ENCODE measurements at places on chromosomes 4 and X.

- DNase-seq = no peak
Observed at GRCh38 chrX:1025413-1025812, 187.0 kb downstream of the CRLF2 start.

GRCh38 chrX:9466124-9466495, 1.3 kb downstream of the TBL1X start:
- no peak for DNase-seq

DNA sequence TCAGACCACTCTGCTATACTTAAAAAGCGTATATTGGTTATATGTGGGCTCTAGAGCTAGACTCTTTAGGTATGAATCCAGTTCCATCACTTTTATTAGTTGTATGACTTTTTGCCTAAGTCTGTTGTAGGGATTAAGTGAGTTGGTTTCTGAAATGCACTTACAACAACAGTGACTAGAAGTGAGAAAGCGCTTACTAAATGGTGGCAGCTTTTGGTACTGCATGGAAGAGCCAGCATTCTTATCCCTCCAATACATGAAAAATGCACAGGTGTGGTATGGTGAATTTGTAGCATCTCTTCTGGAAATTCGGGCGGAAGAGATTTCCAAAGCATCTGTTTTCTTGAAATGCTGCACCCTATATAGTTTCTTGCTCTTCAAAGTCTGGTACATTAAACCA, 117.1 kb downstream of the SPANXA1 start:
- no peak for DNase-seq

DNA sequence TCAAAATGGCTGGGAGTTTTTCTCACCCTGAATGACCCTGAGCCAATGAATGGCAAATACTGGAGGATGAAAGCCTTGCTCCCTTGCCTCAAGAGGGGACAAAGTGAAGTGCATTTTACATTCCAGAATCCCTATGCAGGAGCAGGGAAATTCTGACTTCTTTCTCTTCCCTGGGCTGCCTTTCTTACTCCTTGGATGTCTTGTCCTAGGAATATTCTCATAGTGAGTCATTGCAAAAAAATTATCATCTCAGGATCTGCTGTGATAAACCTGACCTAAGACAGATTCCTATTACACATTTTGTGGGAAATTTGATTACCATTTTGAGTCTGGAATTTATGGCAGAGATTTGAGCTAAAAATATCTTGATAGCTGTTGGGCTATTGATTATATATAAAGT, 199.9 kb downstream of the TMA16 start:
- no peak for DNase-seq

DNA sequence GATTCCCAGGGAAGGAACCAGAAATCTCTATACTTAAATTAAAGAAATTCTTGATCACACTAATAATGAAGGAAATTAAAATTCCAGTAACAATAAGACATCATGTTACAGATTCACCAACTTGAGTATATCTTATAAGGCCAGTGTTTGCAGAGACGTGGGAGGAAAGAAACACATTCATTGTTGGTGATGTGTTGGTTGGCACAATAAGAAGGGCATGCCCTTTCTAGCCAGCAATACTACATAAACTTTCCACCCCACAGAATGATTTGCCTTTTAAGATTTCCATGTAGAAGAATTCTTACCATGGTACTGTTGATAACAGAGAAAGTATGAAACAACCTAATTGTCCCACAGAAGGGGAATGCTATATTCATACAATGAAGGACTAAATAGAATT, 581.5 kb downstream of the STIM2 start:
- no peak for DNase-seq

GRCh38 chrX:67619253-67619652, 75.4 kb downstream of the AR start:
- no peak for DNase-seq

DNA sequence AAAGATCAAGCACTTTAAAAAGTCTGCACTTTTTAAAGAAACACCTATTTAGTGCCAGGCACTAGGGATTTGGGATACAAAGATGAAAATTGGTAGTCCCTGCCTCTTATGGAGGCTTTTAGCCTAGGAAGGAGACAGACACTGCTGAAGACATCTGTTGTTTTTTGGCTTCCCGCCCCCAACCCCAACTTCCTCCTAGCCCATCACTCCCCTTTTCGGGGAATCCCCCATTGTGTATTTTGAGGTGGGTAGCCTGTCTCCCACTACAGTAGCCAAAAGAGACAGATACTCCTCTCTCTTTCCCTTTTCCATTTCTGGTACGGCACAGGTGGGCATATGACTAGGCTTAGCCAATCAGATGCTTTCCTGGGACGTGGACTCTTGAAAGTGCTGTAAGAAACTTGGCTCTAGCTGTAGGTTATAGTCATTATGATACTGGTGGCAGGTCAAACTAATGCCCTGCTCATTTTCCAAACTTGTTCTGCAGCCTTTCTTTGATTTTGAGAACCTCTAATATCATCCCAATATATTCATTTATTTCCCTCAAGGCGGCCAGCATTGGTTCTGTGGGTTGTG, 194.6 kb upstream of the RBPJ start:
- no peak for DNase-seq

- DNase-seq = no peak
Observed at GRCh38 chr4:48149827-48150370, 15.8 kb upstream of the TXK start.

DNA sequence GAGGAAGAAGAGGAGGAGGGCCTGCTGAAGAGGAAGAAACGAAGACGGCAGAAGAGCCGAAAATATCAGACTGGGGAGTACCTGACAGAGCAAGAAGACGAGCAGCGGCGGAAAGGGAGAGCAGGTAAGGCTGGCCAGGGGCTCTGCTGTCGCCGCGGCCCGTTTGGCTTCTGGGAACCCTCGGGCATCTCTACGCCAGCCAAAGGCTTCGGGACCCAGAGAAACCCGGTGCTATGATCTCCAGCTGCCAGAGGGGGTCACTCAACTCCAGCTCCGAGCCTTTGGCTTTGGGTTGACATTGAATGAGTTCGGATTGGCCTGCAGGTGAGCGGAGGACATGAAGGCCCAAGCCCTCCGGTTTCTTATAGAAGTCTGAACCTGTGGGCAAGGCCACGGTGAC, 42.8 kb downstream of the BCORL1 start:
- no peak for DNase-seq

- DNase-seq = no peak
Observed at GRCh38 chrX:40262157-40263013, 164.6 kb upstream of the BCOR start.

DNA sequence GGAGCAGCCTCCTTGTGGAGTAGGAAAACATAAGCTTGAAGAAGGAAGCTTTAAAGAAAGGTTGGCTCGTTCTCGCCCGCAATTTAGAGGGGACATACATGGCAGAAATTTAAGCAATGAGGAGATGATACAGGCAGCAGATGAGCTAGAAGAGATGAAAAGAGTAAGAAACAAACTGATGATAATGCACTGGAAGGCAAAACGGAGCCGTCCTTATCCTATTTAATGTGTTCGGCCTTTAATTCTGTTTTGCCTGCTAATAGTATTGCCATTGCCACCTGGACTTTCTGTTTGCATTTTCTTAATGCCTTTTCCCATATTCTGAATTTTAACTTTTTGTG, 1.4 kb downstream of the TCEAL1 start:
- DNase-seq = no peak

GRCh38 chr4:124740501-124740900, 28.0 kb upstream of the ANKRD50 start:
- no peak for DNase-seq

GRCh38 chrX:149607699-149608098, 12.6 kb upstream of the HSFX2 start:
- DNase-seq = no peak

DNA sequence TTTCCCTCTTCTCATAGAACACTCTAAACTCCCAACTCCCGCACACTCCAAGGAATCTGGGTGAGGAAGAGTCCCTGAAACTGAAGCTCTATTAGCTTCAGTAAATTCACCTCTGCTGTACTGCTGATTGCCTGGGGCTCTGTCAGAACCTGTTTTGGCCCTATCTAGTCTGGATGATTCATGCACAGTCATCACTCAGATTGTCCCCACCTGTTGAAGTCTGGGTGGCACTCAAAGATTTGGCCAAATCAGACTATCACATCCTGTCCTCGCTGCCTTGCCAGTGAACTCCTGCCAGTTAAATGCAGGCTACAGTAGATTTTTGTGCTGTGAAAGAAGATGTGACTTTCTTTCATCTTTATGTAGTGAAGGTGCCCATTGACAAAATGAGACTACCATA, 63.5 kb upstream of the EMCN start:
- DNase-seq = no peak

- no peak for DNase-seq
Observed at GRCh38 chr4:94363136-94363655, 20.6 kb upstream of the HPGDS start.

DNA sequence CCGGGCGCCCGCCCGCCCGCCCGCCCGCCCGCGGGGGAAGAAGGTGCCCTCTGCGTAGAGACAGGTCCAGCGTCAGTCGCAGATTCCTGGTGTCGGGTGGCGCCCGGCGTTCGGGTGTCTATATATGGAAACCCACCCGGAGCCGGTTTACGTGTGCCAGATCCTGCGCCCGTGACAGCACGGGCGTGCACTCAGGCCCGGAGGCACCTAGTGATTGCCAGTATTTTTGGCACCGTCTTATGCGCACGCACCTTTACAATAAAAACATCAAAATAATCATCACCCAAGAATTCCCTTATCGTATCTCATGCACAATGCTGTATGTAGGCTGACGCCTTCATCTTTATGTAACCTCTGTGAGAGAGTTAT, 519 bp downstream of the SLC25A4 start:
- no peak for DNase-seq

DNA sequence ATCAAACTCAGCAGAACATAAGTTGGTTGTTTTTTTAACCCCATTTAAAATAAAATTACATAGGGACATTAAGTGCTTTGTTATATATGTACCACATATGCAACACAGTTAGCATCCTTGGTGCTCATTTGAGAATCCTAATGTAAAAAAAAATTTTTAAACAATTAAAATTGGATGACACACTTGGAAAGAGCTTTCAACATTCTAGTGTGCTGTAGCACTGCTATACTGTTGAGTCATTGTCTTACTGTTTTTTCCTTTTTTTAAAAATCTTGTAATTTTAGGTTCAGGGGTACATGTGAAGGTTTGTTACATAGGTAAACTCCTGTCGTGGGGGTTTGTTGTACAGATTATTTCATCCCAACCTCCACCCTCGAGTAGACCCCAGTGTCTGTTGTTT, 12.8 kb downstream of the THAP9 start:
- DNase-seq = no peak

- DNase-seq = no peak
Observed at GRCh38 chr4:4333265-4333706, 43.2 kb downstream of the ZBTB49 start.

DNA sequence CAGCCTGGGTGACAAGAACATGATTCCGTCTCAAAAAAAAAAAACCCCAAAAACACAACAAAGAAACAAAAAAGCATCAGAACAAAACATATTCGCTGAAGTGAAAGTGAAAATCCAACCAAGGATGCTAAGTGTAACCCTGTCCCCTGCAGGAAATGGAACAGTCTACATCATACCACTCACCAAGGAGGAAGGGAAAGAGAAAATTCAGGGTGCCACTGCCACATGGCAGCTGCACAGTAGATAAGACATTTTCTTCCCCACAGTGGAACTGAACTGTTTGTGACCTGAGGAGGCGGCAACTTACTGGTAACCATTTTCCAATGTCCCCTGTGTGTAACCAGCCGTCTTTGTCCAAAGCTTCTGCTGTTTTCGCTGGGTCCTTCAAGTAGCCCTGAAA, 28.2 kb upstream of the CENPU start:
- peak; percentile 9 for DNase-seq

DNA sequence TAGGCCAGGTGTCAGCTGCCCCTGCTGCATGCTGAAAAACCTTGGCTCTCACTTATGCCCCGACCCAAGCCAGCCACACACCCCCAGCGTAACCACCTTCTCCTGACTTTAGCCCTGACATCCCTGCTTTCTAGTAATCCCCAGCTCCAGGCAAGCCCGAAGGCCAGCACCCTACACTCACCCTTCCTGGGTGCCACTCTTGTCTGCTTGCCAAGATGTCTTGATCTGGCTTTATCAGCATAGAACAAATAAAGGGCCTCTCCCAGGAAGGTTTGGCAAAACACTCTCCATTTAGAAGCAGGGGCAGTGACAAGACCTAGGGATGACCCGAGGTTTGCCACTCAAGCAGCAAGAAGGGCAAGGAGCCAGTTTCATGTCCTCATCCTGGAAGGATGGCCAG, 6.8 kb upstream of the MAP9 start:
- no peak for DNase-seq

- DNase-seq = no peak
Observed at GRCh38 chrX:10167573-10167972, 10.8 kb downstream of the CLCN4 start.

DNA sequence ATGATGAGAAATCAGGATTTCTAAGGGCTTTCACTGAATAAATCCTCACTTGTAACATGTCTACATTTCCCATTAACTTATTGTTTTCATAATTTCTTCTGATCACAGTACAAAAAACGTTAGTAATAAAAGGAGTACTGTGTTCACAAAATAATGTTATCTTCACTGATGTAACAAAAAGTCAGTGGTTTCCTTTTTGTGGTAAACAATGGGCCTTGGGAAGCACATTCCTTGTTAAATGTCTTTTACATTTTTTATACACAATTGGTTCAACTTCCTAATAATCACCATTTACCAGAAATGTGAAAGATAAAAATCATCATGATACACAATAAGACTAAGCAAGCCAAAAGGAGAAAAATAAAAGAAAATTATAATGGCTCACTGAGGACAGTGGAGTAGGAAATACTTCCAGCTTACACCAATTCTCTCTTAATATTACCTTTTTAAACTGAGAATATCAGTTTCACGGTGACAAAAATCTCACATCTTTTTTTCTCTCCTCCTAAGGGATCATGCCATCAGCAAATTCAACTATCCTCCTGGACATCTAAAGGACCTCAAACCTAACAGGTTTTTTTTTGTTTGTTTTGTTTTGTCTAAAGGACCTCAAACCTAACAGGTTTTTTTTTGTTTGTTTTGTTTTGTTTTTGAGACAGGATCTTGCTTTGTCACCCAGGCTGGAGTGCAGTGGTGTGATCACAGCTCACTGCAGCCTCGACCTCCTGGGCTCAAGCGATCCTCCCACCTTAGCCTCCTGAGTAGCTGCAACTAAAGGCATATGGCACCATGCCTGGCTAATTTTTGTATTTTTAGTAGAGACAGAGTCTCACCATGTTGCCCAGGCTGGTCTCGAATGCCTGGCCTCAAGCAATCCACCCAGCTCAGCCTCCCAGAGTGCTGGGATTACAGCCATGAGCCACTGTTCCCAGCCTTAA, 57.3 kb downstream of the FRYL start:
- no peak for DNase-seq

GRCh38 chr4:105461221-105461620, 12.6 kb downstream of the PPA2 start:
- DNase-seq = no peak

DNA sequence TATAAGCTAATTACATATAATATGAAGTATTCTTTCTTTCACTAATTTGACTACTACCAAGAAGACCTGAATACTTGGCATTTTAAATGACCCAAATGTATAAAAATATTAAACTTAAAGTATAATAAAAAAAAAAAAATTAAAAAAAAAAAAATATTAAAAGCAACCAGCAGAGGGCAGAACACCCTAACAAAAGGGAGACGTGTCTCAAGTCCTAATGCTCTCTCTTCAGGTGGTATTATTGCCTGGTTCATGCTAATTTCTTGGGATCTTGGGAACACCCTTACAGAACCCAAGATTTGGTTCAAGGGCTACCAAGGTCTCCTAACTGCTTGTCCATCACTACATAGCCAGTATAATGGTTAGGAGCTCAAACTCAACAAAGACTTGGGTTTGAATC, 754.8 kb downstream of the RAB28 start:
- no peak for DNase-seq

- DNase-seq = no peak
Observed at GRCh38 chr4:77126809-77127208, 30.2 kb upstream of the CCNG2 start.

Measured in stimulated activated CD8-positive, alpha-beta memory T cell treated with anti-CD3 and anti-CD28 coated beads, Interleukin-7, amount 100 ng/mL, for 4 hours (primary cell).